ENCODE measurements at places on chromosomes 16 and 17.

GRCh38 chr17:77476931-77477805 lies 336.4 kb downstream of the SEC14L1 start:
- no peak for DNase-seq

DNA sequence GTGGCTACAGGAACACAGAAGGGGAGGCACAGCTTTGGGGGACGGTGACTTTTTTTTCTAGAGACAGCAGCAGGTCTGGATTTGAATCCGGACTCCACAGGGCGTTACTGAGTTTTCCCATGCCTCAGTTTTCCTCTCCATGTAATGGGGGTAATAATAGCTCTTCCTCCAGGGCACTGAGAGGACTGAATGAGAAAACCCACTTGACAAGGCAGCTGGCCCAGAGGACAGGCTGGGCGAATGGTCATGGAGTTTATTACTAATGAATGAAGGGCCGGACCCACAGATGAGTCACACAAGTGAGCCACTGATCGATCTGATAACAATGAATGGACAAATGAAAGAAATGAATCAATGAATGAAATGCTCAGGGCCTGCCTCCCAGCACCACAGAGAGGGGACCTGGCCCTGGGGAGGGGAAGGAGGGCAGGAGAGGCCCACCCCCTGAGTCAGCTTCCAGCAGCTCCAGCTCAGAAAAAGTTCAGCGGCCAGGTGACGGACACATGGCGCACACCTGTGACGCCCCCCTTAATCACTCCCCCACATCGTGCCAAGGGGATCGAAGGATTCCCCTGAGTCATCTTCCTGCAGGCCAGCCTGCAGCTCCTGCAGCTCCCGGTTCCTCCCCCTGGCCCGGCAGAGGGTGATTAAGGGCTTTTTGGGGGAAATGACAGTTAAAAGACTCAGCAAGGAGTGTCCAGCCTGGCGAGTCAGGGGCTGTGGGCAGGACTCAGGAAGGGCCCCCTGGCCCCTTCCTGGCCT lies 54.3 kb downstream of the SOCS1 start:
- no peak for DNase-seq

GRCh38 chr16:1182316-1182671 lies 29.4 kb downstream of the CACNA1H start:
- DNase-seq, result no peak

DNA sequence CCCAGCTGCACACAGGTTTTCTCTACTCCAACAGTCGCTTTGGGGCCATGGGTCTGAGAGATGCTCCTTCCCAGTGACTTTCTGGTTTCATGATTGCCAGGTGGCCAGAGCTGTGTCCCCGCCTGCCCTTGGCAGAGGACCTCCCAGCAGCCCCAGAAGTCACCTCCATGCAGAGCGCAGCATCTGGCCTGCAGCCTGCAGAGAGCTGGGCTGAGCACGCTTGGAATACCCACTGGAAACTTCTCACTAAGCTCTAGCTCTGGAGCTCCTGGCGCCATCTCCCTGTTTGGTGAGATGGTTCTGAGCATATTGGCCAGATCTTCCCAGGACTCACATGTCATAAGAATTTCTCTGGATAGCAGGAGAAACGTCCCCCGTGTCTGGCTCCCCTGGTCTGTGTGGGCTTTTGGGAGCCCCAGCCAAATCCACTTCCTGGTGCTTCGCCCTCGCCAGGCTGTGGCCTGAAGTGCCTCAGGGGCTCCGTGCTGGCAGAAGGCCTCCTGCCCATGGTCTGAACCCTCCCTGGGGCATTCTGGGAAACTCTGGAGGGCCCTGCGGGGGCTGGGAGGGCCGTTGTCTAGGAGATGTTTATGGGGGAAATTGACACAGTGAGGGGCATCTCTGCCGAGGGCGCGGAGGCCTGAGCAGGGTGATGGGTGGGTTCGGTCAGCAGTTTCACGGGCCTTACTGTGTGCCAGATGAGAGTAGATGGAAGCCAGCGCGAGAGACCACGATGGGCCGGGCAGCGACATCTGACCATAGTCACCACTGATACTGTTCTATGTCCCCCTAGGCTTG lies 73.2 kb upstream of the CIBAR2 start:
- no peak for DNase-seq

- no peak for DNase-seq
These were observed 12.9 kb downstream of the CMIP start for GRCh38 chr16:81457326-81458133.

DNA sequence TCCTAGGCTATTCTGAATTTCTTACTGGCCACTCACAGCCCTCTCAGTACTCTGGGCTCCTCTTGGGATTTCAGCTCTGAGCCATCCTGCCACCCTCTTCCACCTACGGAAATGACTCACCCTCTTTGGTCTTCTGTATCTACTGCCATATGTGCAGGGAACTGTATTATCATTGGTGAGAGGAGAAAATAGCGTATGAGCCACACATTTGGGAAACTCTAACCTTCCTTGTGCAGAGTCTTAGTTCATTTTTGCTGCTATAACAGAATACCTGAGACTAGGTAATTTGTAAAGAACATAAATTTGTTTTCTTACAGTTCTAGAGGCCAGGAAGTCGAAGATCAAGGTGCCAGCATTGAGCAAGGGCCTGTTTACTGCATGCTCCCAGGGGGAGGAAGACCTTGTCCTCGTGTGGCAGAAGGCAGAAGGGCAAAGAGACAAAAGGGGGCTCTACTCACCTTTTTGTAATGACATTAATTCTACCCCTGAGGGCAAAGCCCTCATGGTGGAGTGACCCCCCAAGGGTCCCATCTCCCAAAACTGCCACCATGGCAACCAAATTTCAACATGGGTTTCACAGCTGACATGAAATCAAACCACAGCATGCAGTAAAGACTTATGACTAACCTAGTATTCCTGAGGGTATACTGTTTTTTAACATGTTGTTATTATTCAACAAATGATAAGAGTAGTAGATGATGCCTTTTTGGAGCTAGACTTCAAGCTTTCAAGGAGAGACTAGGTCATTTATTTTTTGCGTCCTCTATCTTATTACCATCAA lies 191.8 kb downstream of the PRKCA start:
- no peak for DNase-seq

Measured in CD4-positive, alpha-beta T cell treated with Interleukin-17A for 1 hour (primary cell).